ENCODE measurements at places on chromosomes 7 and 10. TPM values are rescaled to one million over a fixed set of nuclear protein-coding genes. Genes with fewer than 3 reads are reported as not detected.
A peak's percentile ranks its signal among the peaks of the same experiment; 100 is the strongest.

- DNase-seq: peak; percentile 82
These were observed at the start of gene ANKRD2 for GRCh38 chr10:97572214-97572989. ANKRD2 (plus strand) TSS chr10:97572779; CDS start chr10:97572789, 10 bp downstream.

DNA sequence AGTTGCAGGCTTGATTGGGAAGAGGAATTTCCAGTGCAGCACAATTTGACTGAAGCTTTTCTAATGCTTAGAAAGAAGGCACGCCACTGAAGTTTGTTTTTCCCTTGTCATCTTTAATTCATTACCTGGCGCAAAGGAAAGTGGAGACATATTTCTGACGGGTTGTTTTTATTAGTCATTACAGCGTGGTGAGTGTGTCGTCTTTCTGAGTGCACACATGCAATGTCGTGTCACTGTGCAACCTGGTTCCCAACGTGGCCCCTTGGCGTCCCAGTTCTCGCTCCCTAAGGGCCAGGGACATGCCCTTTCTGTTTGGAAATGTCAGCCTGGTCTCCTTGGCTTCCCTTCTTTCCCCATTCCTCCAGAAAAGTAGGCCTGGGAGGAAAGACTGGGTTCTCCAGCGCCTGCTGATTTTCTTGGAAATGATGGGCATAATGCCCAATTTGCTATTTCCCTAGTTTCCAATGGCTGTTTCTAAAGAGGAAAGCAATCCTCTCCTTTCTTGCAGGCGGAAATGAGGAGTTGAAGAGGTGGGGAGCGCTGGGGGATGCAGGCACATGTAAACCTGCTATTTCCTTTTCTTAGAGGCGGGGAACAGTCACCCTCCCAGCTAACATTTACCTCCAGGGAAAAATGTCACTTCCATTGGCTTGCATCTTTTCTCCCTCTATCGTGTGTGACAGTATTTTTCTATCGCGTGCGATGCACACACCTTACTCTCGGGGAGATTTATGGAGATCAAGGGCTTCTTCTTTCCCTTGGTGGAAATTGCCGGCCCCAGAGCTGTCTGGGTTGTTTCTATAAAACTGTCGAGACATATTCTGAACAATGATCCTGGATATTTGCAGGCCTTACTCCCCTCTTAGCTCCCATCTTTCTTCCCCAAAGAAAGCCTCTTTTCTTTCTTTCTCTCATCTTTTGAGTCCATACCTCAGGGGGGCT is 249.8 kb downstream of the ARHGAP12 start:
- DNase-seq: no peak

DNA sequence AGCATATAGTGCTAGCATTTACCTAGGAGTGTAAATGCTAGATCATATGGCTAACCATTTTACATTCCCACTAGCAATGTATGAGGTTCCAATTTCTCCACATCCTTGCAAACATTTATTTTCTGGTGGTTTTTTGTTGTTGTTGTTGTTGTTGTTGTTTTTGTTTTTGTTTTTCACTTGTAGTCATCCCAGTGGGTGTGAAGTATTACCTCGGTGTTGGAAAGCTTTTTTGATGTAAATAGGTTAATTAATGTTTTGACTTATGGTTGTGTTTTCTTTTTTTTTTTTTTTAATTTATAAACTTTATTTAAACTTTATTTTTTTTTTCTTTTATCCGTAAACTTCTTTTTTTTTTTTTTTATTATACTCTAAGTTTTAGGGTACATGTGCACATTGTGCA is 15.3 kb upstream of the TSGA13 start:
- DNase-seq: no peak

DNA sequence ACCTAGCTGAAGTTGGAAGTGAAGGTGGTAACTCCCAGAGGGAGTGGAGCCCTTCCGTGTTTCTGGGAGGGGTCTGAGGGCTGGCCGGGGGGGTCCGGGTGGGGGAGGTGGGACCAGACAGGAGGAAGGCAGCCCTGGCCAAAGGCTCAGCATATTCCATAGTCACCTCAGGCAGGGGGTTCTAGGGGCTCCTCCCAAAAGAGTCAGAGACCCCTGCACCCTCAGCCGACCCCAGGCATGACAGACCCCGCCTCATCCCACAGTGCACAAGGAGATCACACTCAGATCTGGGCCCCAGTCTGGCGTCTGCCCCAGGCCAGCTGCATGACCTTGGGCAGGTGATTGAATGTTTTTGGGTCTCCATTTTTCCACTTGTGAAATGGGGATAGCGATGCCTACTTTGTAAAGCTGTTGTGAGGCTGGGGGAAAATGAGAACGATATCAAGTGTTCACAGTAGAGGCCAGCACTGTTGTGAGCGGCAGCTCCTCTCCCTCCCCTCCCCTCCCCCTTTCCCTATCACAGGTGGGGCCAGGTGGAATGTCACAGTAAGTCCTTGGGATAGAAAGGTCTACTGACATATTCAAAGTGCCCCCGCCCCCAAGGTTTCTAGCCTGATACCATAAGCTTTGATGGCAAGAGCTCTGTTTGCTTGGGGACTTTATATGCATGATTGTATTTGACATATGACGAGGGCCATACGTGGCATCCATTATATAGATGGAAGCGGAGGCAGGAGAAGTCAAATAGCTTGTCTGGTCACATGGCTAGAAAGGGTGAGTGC is 33.3 kb downstream of the DNAJB12 start:
- DNase-seq: no peak

DNA sequence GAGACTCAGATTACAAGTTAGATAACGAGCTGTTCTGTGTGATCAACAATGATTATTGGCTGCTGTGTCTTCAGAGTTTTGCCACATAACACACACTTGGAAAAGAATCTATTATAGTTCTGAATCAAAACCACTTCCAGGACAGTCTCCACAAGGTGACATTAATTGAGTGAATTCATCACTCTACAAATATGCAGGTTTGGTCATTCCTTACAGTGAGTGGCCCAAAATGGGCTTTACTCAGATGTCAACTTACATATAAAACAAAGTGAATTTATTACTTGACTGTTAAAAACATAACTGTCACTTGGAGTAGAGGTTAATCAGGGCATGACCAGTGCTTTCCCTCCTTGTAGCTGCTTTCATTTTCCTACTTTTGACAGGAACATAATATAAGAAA is 984.3 kb downstream of the REEP3 start:
- no peak for DNase-seq

GRCh38 chr7:133550811-133551210 is 297.9 kb downstream of the EXOC4 start:
- DNase-seq: no peak

- no peak for DNase-seq
These were observed 65.3 kb downstream of the OR13A1 start for GRCh38 chr10:45249978-45250693.

DNA sequence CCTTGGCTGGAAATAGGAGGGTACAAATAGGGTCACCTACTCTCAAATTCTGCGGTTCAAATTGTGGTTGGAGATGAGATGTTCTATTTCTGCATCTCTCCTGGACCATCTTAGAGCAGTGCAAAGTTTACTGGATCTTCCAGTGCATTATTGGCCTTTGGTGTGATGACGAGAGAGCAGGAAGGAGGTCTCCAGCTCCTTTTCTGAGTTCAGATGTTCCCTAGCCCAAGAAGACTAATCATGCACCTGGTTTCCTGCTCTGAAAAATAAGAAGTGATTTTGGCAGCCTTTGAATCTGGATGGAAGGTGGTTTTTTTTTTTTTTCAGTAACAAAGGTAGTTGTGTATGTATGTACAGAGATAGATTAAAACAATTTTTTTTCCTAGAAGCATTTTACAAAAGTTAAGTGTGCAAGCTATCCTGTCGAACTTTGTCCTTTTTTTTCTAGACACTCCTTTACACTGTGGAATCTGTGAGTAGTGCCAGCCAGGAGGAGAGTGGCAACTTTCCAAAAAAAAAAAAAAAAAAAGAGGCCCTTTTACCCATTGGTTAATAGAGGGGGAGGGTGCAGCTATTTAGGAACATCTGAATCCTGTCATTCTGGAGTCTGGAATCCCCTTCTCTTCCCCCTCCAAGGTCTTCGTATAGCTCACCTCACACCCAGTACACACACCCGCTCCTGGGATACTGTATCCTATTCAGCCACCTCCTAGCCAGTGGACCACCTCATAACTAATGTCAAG is 26.3 kb downstream of the PAPSS2 start:
- DNase-seq: no peak

- no peak for DNase-seq
These were observed 20.0 kb upstream of the CAPZA2 start for GRCh38 chr7:116842371-116842770.

DNA sequence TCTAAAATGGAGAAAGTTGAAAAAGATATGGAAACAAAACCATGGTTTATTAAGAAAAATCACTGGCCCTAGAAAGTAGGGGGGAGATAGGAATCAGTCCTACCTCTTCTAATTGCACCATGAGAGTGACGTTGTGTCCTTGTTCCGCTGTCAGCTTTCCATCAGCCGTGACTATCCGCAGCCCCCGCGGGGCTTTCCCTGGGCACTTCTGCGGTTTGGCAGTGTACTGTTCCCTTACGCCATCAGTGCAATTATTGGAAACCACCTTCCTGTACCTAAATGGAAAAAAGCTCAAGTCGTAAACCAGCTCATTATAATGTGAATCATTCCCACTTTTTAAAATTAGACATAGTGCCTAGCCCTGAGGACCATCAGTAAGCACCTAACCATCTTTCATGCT is 512.2 kb downstream of the SORCS1 start:
- DNase-seq: no peak

- DNase-seq: no peak
These were observed 64.4 kb downstream of the FBXL13 start for GRCh38 chr7:103010211-103010610.

GRCh38 chr7:46127814-46128213 is 206.7 kb upstream of the IGFBP3 start:
- DNase-seq: no peak

DNA sequence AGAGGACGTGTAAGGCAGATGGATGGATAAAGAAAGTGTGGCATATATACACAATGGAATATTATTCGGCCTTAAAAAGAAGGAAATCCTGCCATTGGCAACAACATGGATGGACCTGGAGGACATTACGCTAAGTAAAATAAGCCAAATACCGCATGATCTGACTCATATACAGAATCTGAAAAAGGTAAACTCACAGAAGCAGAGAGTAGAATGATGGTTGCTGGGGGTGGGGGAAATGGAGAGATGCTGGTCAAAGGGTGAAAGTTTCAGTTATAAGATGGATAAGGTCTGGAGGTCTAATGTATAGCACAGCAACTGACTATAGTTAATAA is 36.3 kb downstream of the AFAP1L2 start:
- no peak for DNase-seq

- DNase-seq: no peak
These were observed 54.6 kb upstream of the RNF32 start for GRCh38 chr7:156585926-156586325.

- DNase-seq: no peak
These were observed 161.0 kb downstream of the RNF216 start for GRCh38 chr7:5620459-5620881.

DNA sequence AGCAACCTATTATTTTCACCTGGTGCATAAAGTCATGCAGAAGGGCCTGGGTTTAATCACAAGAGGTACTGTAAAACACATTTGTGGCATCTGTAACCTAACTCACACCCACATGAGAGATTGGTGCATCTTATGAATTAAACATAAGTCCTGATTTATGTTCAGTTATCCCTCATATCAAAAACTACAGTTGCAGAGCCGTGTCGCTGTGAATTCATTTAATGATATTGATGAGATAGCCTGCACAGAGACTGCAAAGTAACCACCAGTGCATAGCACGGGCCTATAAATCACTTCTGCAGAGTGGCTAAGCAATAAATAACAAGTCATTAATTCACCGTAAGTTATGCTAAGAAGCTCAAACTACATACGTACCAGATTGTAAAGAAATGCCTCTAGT is 178.2 kb downstream of the RELN start:
- DNase-seq: no peak

GRCh38 chr10:23869548-23869947 is 339.4 kb upstream of the KIAA1217 start:
- DNase-seq: no peak

GRCh38 chr7:18644981-18645380 is 149.4 kb downstream of the HDAC9 start:
- no peak for DNase-seq

DNA sequence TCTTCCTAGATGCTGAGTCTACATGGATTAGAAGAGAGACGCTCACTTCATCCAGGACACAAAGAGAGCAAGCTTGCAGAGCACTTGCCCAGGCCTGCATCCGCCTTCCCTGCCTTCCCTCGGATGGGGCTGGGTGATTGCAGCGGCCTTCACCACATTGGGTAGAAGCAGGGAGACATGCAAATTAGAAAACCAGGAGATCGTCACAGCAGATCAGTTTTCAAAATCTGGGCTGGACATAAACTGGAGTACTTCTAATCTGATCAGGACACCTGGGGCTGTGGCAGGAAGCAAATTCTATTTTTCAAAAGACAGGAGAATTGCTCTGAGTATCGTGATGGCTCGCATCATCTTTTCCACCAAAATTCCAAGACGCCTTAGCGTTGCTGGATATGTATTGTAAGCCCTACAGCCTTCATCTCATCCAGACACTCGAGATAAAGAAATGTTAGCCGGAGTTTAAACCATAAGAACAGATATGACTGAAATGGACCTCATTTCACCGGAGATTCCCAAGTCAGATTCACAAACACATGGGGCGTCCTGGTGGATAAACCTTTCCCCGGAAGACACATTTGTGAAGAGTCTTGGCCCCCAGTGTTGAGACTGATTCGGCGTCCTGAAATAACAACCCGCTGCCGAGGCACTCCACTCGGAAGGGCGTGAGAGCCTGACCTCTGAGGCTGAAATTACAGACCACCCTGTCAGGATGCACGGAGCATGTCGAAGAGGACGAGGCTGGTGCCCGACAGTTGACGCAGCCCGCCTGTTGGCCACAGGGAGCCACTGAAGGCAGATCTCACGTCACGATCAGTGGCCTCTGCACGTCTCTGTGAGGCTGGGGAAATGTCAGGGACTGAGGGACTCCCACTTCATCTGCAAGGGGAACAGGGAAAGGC is 91.2 kb upstream of the PARD3 start:
- DNase-seq: no peak

The TEX47 gene
- polyA plus RNA-seq: not detected

The AGBL3 gene
- 0.83 TPM for polyA plus RNA-seq

The GALNT17 gene
- 73.6 TPM for polyA plus RNA-seq

The SPAG6 gene
- polyA plus RNA-seq: not detected

The UCN3 gene
- polyA plus RNA-seq: not detected

The RARRES2 gene
- polyA plus RNA-seq: 9.2 TPM

The TAF6 gene
- 28.7 TPM for polyA plus RNA-seq

The ACTL6B gene
- not detected for polyA plus RNA-seq

The SRGN gene
- polyA plus RNA-seq: 28.8 TPM

Measured in heart left ventricle (tissue), 16 donors.